ENCODE measurements at places on chromosomes 4 and X.

DNA sequence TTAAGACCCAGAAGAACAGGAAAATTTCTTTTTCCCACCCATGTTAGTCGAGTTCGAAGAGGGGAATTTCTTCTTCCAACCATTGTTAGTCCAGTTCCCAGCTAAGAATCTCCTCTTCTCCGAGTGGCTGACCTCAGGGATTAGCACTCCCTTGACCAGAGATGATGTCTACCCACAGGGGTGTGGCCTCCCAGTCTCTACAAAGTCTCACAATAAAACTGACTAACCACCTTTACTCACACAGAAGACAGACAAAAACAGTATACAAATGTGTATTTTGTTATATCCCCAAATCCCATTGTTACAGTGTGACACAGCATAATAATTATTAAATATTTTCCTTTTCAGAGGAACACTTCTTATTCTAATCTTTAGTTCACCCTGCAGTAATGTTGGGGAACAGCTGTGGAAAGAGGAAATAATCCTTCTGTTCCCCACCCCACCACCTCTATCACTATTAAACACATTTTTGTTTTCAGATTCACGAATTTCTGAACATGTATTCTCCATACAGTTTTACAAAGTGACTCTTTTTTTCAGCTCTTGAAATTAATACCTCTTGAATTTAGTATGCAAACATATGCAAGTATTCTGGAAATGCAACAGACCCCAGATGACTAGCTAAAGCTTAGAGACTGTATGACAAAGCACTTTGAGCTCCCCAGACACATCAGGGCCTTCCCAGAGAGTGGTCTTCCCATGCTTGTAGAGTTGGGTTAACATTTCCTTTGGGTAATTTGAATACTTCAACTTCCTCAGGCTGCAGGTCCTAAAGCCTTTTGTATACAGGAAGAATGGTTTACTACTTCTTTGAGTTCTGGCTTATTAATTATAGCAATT lies 62.5 kb upstream of the NFKB1 start:
- DNase-seq = no peak

- no peak for DNase-seq
Observed at GRCh38 chr4:47383829-47384427, 79.6 kb downstream of the COMMD8 start.

- DNase-seq = no peak
Observed at GRCh38 chrX:9635803-9636202, 129.8 kb downstream of the GPR143 start.

DNA sequence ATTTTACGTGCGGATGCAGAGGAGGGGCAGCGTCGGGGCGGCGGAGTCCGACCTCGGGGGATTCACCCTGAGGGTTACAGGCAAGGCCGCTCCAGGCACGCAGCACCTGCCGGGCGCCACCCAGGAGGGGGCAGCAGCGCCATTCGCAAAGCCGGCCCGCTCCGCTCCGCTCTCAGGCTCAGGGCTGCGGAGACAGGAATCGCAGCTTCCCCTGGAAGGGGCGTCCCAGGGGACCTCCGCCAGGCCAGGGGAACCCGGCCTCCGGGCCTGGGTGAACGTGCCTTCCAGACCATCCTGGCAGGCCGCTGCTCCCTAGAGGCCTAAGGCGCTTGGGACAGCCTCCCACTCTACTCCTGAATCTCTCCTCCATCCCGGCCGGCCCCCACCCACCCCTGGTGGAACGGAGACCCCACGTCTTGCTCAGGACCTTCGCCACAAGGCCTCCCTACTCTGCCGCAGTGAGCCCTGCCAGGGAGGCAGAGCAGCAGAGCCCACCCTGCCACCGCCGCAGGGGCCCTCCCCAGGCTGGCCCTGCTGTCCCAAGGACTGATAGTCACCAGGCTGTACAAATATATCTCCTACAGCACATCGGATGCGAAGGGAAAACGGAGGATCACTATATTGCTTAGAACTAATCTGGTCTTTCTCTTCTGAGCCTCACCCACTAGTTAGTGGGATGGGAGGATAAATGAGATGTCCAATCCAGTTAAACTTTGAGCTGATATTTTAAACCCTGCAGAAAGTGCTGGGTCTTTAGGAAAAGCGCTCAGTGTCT lies 115.0 kb downstream of the SMIM20 start:
- DNase-seq = no peak

DNA sequence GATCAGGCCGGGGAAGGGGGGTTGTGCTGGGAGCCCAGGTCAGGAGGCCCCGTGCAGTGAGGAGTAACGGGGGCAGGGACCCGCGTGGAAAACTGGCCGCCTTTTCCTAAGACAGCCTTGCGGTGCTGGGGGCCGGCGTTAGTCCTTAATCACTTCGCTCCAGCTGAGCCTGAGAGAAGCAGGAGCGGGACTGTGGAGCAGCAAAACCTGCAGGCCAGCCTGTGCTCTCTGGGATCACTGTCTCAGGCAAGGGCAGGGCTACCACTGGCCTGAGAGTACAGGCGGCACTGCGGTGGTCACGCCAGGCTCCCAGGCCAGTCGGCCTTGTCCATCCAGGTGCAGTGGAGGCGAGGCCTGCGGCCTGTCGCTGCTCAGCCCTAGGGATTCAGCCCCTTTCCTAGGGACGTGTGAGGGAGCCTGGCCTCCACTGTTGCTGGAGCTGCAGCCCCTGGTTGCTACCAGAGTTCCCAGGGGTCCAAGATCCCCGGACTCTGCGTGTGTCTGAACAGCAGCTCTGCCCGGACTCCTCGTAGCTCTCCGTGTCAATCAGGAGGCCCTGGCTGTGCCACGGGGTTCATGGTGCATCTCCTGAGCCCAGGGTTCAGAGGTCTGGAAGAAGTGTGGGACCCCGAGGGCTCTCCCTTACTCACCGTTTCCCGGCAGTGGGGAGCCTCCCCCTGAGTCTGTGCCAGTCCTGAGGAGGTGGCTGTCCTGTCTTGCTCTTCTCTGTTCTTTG lies 2141.7 kb upstream of the TENM3 start:
- no peak for DNase-seq

DNA sequence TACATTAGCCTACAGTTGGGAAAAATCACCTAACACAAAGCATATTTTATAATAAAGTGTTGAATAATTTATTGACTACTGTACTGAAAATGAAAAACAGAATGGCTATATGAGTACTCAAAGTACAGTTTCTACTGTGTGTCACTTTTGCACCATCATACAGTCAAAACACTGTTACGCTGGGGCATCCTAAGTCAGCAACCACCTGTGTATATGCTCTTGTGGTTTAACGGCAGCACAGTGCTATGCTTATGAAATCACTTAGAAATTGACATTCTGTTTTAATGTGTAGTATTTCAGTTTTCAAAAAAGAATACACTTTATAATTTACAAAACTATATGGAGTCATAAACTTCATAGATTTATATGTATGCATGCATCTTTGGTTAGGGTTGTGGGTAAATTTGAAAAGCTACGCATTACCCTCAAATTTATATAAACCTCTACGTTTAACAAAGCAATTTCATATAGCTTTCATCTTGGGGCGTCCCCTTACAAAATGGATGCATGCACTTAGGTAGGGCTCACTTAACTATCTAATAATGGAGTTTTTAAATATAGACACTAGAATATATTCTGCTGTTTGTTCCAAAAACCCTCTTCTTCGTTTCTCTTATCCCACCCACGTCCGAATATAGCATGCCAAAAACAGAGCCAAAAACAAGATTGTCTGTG lies 690 bp upstream of the NEIL3 start:
- no peak for DNase-seq

GRCh38 chrX:57771689-57772088 lies 91.6 kb upstream of the NLRP2B start:
- no peak for DNase-seq

GRCh38 chr4:113760094-113760794 lies 1.3 kb downstream of the CAMK2D start:
- DNase-seq = no peak

GRCh38 chr4:85826060-85826678 lies 351.2 kb downstream of the ARHGAP24 start:
- DNase-seq = no peak

DNA sequence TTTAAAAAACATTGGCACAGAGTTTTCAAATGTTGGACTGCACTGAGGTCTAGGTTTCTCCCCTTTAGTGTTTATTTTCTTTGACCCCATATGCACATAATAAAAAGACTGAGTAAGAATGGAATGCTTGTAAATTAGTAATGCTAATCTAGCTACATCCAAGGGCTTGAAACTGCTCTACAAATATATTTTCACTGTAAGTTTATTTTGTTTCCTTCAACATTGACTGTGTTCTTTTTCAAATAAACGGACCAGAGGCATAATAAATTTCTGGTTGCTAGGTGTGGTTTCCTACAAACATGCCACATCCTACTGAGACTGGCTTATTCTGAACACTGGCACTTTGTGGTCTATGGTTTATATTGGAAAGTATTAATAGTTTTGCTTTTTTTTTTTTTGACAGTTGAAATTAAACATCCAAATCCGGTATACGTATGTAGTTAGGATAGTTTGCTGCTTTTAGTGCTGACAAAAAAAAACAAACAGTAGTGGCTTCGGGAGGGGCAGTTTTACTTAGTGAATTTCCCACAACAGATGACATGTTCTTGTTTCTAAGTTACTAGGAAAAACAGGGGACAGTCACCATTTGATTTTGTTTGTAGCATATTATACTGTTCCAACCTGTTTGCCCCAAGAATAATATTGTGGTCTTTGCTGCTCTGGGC lies 13.2 kb downstream of the CA5B start:
- DNase-seq = no peak

- no peak for DNase-seq
Observed at GRCh38 chr4:76527666-76528065, 92.6 kb downstream of the SHROOM3 start.

DNA sequence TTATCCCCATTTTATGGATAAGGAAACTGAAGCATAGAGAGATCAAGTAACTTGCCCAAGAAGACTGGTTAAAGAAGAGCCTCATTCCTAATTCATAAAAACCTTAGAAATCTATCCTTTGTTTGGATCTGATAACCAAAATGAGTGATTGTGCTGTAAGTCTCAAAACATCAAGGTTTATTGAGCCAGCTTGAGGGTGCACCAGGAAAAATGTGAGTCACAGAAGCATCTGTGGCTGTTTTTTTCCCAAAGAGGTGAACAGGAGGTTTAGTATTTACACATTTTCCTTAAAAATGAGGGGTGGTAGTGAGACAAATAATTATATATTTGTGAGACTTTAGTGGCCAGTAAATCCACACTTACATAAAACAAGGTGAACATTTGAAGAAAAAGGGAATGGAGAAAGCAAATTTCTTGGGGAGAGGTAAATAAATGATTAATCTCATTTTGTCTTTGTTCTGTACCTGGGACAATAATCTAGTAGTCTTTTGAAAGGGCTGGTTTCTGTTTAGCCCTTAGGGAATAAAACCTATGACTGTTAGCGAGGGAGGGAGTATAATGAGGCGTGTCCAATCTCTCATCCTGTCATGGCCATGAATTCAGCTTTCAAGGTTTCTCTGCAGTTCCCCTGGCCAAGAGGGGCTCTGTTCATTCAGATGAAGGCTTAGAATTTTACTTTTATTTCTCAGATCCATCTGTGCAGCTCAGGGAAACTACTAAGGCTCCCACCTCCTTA lies 12.2 kb upstream of the FMR1 start:
- DNase-seq = no peak
